ENCODE measurements at places on chromosomes 4 and X. TPM values are rescaled to one million over a fixed set of nuclear protein-coding genes. Genes with fewer than 3 reads are reported as not detected.

The GPR78 gene
- 0.73 TPM for total RNA-seq

The ARSJ gene
- 0.64 TPM for total RNA-seq

The ADH6 gene
- total RNA-seq = not detected

The IL2RG gene
- 0.64 TPM for total RNA-seq

The PNCK gene
- 21.0 TPM for total RNA-seq

The TMEM131L gene
- 35.9 TPM for total RNA-seq

The PCDH19 gene
- total RNA-seq = 17.4 TPM

The MMRN1 gene
- 6.2 TPM for total RNA-seq

The PITX2 gene
- total RNA-seq = not detected

Measured in cerebellum (tissue), 4 donors.